GM13976 (cell line): ENCODE measurements at places on chromosomes 1 and 21.
A peak's percentile ranks its signal among the peaks of the same experiment; 100 is the strongest.

DNA sequence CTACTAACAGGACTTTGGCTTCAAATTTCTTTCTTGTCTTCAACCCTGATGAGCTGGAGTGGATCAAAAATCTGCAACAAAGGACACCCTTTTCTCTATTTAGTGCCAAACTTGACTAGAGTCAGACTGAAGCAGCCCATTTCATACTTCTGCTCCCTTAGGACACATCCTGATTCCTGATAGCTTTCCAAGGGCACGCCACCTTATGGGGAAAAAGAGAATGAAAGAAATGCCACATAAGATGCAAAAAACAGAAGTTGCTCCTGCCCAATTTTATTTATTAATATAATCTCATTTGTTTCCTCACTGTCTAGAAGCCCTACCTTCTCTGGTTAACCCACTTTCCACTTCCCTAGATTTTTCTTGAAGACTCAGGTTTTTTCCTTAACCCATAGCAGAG lies 72.7 kb upstream of the NBPF4 start:
- DNase-seq, result no peak

GRCh38 chr1:91833946-91834345 lies 52.0 kb downstream of the TGFBR3 start:
- DNase-seq, result no peak

- DNase-seq, result no peak
Measured at GRCh38 chr1:218572050-218572449, 226.9 kb downstream of the TGFB2 start.

GRCh38 chr1:222754366-222755139 lies 17.6 kb downstream of the FAM177B start:
- DNase-seq, result no peak

- DNase-seq, result peak; percentile 10
Measured at GRCh38 chr1:215667761-215668160, 100.7 kb downstream of the KCTD3 start.

DNA sequence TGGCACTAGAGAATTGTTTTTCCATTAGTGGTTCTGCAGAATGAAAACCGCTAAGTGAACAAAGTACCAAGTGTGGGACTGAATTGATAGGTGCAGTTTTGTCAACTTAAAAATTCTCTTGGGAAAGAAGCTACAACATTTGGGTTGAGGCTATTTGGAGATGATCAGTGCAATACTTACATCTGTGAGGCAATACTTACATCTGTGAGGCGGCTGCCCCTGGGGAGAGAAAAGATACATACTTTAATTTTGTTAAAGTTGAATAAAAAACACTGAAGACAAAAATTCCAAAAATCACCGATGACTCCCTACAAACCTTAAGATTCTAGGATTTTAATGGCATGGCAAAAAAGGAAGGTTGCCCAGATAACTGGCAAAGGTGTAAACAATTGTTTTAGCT lies 1.7 kb downstream of the CFAP410 start:
- no peak for DNase-seq

GRCh38 chr1:207673399-207673798 lies 28.5 kb downstream of the CR1L start:
- no peak for DNase-seq

GRCh38 chr21:17775431-17776126 lies 43.6 kb downstream of the C21orf91 start:
- DNase-seq, result peak; percentile 30

- no peak for DNase-seq
Measured at GRCh38 chr21:46355161-46356004, 31.4 kb downstream of the PCNT start.

- no peak for DNase-seq
Measured at GRCh38 chr21:39885119-39885848, 18.0 kb downstream of the PCP4 start.

DNA sequence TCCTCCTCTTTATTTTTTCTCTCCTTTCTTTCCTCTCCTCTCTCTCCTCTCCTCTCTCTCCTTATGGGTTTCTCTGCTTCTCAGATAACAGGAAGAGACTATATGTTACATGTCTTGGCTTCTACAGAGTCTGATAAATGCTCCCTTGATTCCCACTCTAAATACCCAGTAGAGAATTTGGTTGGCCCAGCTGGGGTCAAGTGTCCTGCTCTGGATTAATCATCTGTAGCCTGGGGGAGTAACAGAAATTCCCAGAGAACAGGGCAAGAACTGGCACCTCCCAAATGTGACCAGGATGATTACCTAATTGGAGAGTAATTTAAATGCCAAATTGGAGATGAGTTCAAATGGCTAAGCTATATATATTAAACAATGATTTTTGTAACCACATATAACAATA lies 146.1 kb upstream of the LMO4 start:
- no peak for DNase-seq

DNA sequence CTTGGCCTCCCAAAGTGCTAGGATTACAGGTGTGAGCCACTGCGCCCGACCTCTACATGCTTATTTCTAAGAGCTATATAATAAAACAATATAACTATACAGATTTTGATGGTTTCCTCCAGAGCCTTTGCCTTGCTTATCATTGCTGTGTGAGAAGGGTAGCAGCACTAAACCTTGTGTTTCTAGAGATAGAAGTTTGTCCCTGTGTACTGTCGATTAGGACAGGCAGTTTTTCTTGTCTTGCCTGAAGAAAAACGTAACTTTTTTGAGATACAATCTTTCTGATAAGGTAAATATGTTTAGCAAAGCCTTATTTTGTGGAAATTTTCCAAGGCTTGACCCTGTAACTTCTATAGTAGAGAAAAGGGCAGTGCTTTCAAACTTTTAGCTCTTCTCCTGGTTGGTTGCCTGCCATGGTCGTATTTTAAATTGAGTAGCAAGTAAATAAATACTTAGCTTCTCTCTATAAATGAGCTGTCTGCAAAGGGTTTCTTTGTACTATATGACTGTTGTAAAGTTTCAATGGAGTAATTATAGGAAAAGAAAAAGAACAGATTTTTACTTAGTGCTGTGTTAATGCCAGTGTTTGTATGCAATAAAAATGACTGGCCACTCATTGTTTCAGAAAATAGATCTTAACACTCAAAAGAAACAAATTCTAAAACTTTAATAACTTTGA lies 86.4 kb upstream of the CACYBP start:
- DNase-seq, result no peak

DNA sequence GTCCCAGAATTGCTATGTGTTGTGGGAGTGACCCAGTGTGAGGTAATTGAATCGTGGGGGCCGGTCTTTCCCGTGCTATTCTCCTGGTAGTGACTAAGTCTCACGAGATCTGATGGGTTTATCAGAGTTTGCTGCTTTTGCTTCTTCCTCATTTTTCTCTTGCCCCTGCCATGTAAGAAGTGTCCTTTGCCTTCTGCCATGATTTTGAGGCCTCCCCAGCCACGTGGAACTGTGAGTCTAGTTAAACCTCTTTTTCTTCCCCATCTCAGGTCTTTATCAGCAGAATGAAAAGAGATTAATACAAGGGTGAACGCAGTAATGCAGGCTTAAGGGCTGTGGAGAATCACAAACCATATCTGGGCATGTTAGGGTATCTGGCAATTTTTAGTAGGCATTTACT lies 624.0 kb downstream of the USP25 start:
- DNase-seq, result no peak

- DNase-seq, result peak; percentile 53
Measured at GRCh38 chr1:159161001-159161718, 10.3 kb upstream of the CADM3 start.

- DNase-seq, result peak; percentile 17
Measured at GRCh38 chr1:148160048-148160342, 7.9 kb upstream of the NBPF11 start.

GRCh38 chr1:94595658-94596057 lies 54.1 kb upstream of the F3 start:
- DNase-seq, result no peak

GRCh38 chr1:154456631-154457030 lies 45.4 kb upstream of the TDRD10 start:
- no peak for DNase-seq

DNA sequence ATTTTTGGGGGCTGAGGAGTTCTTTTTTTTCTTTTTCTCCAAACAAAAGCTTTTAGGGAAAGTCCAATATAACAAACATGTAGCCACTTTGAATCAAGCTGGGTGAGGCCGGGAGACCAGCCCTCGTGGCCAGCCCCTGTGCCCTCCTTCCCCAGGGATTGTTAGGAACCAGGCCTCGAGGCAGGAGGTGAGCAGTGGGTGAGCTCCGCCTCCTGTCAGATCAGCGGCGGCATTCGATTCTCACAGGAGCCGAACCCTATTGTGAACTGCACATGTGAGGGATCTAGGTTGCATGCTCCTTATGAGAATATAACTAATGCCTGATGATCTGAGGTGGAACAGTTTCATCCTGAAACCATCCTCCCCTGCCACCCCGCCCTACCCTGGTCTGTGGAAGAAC lies 41.8 kb upstream of the TTC22 start:
- DNase-seq, result no peak

GRCh38 chr1:49364676-49365075 lies 588.0 kb upstream of the BEND5 start:
- DNase-seq, result no peak

DNA sequence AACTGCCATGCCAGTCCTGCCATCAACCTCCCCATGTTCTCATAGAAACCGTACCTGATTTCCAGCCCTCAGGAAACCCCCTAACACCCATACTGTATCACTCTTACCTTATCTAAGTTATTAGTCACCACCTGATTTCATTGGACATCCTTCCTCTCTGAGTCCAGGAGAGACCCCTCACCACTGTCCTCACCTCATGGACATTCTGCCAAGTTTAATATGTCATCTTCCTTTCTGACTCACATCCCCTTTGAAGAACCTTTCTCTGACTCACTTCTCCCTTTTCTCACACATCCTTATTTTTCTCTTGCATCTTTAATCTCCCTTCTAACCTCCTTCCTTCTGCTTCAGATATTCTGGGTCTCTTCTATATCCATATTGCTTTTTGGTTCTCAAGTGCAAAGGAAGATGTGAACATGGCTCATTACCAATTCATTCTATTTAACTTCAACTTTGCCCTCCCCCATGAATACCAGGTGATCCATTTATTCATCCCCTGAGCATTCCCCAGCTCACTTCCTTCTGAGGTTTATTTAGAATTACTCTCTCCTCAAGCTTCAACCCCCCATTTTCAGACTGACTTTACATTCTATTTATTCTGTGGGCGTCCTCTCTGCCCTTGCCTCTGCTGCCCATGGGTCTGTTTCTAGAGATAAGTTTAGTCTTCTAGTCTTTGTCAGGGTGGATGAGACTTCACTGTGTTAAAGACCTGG lies 206.8 kb upstream of the ESRRG start:
- no peak for DNase-seq

GRCh38 chr1:181482521-181483284 lies 614 bp upstream of the CACNA1E start:
- peak; percentile 85 for DNase-seq

- DNase-seq, result no peak
Measured at GRCh38 chr1:226790545-226791181, 51.6 kb upstream of the ITPKB start.
